ENCODE measurements at places on chromosomes 4 and X.
A peak's percentile ranks its signal among the peaks of the same experiment; 100 is the strongest.

GRCh38 chr4:79198951-79199587 lies 126.8 kb downstream of the NAA11 start:
- DNase-seq, result no peak

DNA sequence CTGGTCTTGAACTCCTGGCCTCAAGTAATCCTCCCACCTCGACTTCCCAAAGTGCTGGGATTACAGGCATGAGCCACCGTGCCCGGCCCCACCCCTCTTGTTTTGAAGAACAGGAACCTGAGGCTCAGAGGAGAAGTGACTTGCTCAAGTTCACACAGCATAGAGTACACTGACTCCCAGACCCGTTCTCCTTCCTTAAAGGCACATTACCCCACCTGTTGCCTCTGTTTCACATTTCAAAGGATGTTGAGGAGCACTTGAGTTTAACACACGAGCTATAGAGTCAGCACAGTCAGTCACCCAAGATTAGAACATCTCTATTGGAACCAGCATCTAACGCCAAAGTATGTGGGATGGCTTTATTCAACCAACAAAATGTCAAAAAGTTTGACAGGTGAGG lies 51.1 kb downstream of the RAI2 start:
- DNase-seq, result no peak

DNA sequence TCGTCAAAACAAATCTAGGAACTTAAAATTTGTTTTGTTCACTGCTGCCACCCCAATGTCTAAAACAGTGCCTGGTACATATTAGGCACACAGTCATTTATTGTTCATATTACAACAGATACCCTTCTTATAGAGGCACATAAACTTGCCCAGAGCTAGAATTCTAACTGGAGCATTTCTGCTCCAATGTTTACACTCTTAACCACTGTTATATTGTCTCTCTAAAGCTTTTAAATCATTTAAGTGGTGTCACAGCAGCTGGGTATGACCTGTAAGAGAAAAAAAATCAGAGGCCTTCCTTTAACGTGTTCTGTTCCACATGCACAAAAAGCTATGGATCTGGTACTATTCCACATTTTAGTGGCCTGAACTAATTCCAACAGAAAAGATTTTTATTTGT lies 3.0 kb downstream of the UBE2D3 start:
- no peak for DNase-seq

DNA sequence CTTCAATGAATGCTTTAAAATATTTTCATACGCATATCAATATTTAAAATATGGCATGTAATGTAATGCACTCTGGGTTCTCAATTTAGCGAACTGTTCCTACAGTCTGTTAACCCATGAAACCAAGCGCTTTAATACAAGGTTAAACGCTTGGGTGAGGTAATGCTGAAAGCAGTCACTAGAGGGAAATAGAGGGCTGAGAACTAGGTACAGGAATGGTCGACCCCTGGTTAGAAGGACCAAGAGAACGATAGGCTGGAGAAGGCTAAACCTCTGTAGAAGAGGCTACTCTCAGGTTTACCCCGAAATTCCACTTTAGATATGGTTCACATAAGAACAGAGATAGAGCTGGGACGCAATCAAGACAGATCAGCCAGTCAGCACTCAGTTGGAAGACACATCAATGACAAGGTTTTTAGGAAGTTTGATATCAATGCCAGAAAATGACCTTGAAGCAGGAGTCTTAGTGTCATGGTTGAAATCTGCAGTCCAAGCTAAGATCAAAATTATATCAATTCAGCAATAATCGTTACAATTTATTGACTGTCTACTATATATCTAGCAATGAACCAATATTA lies 26.9 kb downstream of the ARSJ start:
- no peak for DNase-seq

GRCh38 chr4:85778632-85779131 lies 303.7 kb downstream of the ARHGAP24 start:
- DNase-seq, result no peak

- no peak for DNase-seq
Measured at GRCh38 chrX:14533867-14534266, 4.5 kb downstream of the GLRA2 start.

DNA sequence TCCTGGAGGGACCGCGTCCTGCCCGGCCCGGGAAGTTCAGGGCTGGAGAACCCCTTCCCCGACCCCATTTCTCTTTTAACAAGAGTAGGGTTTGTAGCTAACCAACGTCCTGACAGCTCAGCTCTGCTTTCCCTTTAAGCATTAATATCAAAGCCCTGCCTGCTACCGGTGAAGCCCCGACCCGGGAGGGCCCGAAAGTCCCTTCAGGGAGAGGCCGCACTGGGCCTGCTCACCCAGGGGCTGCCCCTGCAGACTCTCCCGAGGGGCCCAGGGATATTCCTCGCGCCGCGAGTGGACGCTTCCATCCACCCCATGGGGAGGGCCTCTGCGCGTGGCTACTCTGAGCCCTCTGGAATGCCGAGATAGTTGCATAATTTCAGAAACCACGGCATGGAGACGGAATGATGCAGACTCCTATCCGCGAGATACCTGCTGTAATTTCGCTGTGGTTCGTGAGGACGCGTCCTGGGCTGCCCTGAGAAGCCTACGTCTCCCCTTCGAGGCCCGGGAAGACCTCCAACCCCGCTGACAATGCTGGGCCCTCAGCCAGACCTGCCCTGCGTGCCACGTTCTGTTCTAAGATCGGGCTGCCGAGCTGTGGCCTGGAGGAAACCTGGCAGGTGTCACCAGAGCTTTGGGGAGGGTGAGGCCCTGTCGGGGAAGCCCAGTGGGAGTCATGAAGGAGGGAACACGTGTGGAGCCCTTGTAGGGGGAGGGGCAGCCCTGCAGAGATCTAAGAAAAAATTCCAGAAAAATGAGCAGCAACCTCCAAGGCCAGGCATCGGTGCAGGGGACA lies 999 bp upstream of the CTBP1 start:
- peak; percentile 57 for DNase-seq

DNA sequence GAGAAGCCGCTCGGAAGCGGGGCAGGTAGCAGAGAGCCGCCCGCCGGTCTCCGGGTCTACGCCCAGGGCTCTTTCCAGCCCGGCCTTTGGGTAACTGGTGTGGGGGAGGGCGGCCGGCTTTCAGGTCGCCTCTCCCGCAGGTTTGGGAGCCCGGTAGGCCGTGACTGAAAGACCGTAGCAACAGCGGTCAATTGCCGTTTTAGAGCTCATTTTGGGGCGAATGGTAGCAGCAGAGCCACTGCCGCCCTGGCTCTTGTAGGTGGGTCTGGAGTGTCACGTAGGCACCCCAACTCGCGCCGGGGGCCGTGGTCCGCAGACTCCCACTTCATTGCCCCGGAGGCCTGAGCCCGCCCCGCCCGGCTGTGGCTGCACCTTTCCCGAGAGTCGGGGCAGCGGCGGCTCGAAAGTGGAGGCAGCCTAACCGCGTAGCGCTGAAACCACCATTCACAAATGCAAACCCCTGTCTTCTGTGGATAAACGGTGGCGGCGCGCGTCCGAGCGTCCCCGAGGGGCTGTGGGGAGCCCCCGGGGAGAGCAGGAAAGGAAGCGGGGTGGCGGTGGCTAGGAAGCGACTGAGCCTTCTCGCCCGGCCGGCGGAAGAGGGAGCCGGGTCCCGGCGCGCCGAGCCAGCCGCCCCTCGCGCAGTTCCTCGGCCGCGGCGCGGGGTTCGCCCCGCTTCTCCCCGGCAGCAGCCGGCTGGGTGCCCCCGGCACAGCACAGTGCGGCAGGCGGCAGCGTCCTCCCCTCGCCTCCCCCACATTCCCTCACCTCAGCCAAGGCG lies 2185.1 kb upstream of the TENM3 start:
- DNase-seq, result no peak

DNA sequence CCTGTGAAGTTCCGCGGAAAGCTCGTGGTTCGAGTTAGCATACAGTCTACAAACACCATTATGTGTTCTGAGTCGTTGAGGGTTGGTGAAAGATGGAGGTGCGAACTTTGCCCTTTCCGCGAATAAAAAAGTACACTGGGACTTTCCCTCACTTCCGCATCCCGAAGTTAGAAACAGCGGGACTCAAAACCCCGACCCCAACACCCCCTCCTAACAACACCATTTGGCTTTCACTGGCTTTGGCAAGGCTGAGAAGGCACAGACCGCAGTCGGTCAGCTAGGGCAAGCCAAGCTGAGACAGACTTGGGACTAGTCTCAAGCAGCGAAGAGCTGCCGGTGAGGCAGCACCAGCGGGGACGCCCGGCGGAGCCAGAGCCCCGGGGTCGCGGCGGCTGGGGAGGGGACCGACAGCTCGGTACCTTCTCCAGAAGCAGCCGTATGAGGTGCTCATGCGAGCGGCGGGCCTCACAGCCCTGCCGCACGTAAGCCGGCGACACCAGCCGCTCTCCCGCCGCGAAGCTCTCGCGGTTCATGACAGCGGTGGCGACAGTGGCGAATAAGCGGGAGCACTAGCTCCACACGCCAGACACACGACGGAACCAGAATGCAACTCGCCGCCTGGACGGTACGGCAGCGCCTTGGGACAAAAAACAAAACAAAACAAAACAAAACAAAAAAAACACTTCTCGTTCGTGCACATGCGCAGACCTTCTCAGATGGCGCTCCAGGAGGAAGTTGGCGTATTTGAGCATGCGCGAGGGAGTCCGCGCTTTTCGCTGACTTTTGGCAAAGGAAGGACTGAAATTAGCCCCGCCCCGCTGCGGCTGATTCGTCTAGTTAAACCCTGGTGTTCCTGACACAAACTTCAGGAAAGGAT lies at the start of gene SEPSECS:
TSS of gene SEPSECS (minus strand) at position 613 of the 877 bp plus-strand sequence. CDS start at position 533, 80 bp downstream.
- DNase-seq, result peak; percentile 91

DNA sequence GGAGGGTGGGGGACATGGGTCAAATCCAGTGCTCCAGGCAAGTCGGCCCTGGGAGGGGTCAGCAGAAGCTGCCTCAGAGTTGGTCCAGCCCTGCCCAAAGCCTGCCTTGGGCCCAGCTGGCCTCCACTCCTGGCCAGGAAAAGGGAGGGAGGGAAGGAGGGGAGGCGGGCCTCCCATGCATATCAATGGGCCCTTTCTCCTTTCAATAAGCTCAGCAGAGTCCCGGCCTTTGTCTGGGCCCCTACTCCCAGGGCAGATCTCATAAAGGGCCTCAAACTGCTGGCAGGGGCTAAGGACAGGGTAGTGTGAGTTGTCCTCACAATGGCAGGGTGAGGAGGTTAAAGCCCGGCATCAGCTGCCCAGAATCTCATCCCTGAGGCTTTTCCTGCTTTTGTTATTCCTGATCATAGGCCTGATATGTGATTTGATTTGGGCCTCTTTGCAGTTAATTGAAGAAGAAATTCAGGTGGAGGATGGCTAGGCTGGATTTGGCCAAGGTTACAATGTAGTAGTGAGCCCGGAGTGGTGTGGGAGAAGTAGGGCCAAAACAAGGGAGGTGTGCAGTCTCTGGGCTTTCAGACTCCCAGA lies 121.1 kb upstream of the ATP6AP2 start:
- DNase-seq, result no peak

- no peak for DNase-seq
Measured at GRCh38 chr4:158778712-158779111, 9.9 kb downstream of the FNIP2 start.

GRCh38 chr4:99221980-99222379 lies 2.9 kb upstream of the ADH6 start:
- DNase-seq, result no peak

- no peak for DNase-seq
Measured at GRCh38 chr4:141246243-141246642, 25.5 kb downstream of the ZNF330 start.

DNA sequence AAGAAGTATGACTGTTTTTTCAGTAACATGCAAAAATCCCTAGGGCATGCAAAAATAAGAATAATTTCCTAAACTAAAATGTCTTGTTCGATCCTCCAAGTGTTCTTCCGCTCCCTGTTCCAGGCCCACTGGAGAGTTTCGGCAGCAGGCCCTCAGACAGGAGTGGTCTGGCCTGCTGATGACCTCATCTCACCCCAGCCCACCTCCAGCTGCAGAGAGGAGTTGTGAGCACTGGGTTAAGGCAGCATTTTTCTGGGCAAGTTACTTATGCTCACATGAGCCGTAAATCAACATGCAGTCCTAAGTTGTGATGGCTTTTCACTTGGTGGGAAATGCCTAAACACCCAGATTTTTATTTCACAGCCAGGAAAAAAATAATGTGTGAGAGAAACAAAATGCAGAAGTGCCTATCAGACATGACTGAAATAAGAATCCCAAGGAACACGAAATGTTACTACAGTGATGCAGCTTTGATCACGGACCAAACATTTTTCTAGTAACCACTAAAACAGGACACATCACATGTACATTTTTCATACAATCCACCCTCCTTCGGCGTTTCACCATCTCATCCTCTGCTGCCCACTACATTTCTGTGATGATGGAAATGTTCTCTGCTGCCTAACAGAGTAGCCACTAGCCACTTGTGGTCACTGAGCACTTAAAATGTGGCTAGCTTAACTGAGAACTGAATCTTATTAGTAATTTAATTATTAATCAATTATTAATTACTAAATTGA lies 153.3 kb upstream of the TBL1X start:
- no peak for DNase-seq

GRCh38 chr4:19993242-19993641 lies 258.5 kb upstream of the SLIT2 start:
- DNase-seq, result no peak

- no peak for DNase-seq
Measured at GRCh38 chrX:122625239-122625638, 558.8 kb upstream of the GRIA3 start.

DNA sequence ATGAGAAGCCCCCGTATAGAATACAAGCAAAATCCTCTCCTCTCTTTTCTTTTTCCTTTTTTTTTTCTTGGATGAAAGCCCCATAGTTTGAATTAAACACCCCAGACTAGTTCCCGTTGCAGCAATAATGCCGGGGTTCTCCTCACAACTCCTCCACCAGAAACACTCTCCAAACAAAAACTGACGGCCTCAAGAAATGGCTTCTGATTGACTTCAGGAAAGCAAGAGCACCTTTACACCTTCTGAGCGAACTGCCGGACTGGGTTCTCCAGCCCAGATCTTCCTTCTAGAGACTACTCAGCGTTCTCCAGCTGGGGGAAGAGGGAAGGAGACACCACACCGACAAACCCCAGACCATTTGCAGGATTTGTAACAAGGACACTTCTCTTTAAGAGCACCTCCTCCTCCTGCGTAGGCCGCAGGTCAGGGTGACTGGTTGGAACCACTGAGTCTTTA lies 4.0 kb downstream of the HAND2 start:
- no peak for DNase-seq

DNA sequence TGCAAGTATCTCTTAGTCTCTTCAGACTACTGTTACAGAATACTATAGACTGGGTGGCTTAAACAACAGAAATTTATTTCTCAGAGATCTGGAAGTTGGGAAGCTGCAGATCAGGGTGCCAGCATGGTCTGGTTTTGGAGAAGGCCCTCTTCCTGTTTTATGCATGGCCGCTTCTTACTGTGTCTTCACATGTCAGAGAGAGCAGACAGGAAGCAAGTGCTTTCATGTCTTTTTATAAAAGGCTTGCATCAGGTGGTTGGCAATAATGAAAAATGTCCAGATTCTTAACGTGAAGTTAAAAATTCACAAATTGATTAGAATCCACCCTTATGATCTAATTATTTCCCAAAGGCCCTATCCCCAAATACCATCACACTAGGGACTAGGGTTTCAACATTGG lies 284.9 kb downstream of the RPA4 start:
- DNase-seq, result no peak

- no peak for DNase-seq
Measured at GRCh38 chrX:68995386-68995779, 166.6 kb downstream of the EFNB1 start.

- no peak for DNase-seq
Measured at GRCh38 chrX:38726612-38727011, 74.6 kb upstream of the MID1IP1 start.

- no peak for DNase-seq
Measured at GRCh38 chr4:120059036-120059435, 7.6 kb downstream of the MAD2L1 start.
